ENCODE measurements at places on chromosomes 2 and 18. TPM values are rescaled to one million over a fixed set of nuclear protein-coding genes. Genes with fewer than 3 reads are reported as not detected.

DNA sequence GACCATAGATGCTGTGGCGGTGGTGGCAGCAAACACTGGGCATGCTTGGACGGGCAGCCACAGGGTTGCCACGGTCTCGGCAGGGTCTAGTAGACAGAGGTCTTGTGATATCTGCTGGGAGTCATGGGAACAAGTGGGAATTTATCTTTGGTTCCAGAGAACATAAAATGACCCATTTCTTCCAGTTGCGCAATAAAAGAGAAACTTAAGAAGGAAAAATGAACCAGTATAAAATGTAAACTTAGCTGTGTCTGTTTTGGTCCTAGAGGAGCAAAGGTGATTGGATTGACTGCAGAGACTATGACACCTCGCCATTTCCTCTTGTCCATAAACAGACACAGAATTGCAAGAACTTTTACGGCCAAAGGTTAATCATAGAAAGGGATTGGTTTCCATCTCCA is 132.6 kb upstream of the RBBP8 start:
- H3K36me3 ChIP-seq: no peaks in the 10 kb centered on the region
- no peak overlapping the region for H3K27ac ChIP-seq
- H3K4me3 ChIP-seq: no peak overlapping the region
- H3K4me1 ChIP-seq: no peaks in the 10 kb centered on the region
- H3K27me3 ChIP-seq: peaks cover 11% of the 10 kb centered on the region
- no peak for DNase-seq

INHA gene
- total RNA-seq: not detected

DNA sequence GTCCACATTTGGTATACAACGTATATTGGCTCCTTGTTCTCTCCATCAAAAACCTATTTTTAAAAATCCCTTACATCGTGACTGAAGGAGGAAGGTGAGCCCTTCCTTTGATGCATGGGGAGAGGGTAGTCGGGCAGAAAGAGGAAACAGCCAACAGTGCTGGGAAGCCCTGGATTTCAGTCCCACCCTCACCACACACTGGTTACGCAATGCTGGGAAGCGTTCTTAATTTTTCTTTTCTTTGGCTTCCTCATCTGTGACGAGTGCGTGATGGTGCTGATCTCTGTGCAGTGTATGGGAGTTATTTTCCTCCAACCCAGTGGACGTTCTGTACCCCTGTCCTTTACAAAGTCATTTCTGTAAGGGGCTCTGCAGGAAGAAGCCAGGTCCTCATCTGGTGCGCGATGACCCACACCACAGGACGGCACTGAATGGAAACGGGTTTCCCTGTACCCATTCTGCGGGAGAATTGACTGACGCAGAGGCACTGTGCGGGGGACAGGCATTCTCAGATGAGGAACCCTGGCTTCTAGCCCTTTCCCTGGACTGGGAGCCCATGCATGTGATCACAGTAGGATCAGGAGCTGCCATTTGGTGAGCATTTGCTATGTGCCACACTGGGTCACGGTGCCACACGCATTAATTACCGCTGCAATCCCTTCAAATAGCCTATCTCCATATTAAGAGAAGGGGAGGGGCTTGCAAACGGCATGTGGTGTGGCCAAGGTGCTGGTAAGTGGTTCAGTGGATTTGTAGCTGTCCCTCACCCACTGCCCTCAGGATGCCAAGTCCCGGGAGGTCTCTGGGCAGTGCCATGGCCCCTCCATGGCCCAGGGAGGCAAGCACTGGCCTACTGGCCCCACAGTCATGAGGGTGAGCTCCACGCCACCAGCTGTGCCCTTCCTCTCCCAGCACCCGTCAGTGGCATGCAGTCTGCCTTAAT is 4.3 kb downstream of the COLEC11 start:
- no peak overlapping the region for H3K27ac ChIP-seq
- no peak for DNase-seq
- no peaks in the 10 kb centered on the region for H3K36me3 ChIP-seq
- peaks cover 7% of the 10 kb centered on the region for H3K27me3 ChIP-seq
- no peak overlapping the region for H3K4me3 ChIP-seq

DNA sequence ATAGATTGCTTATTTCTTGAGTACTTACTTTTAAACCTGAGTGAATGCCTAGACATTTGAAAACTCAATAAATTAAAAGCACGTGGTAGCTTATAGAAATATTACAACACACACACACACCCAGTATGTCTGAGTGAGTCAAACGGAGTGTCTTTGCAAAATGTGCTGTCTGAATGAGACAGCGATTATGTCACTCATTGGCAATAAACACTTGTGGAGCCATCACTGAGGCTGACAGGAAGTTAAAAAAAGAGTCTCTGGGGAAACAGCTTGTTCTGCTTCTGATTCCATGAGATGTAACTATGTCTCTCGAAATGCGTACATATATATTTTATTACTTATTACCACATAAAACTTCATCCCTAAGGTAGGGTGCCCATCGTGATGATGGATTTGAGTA is 22.3 kb upstream of the VPS4B start:
- peaks cover 8% of the 10 kb centered on the region for H3K27me3 ChIP-seq
- no peaks in the 10 kb centered on the region for H3K36me3 ChIP-seq
- DNase-seq: no peak

COLEC12 gene
- total RNA-seq: not detected

DNA sequence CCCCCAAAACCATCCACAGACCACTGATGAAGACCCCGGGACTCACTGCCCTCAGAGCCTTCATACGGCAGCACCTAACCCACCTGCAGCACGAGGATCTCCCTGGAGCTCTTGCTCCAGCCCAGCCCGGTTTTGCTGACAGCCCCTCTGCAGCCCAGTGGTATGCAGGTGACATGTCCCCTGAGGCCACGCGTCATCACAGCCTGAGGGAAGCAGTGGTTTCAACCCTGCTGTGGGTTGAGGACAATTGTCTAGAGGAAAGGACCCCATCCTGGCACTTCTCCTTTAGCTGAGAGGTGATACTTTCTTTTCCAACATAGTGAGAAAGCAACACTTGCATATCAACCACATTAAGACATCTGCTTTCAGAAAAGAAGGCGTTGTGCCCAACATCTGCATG is 134.0 kb downstream of the SEPTIN10 start:
- no peak overlapping the region for H3K4me3 ChIP-seq
- DNase-seq: no peak
- peaks cover 6% of the 10 kb centered on the region for H3K4me1 ChIP-seq
- peaks cover 9% of the 10 kb centered on the region for H3K27me3 ChIP-seq
- no peak overlapping the region for H3K27ac ChIP-seq
- H3K36me3 ChIP-seq: no peaks in the 10 kb centered on the region

GRCh38 chr18:75172299-75173124 is 36.4 kb downstream of the PTGR3 start:
- H3K36me3 ChIP-seq: no peaks in the 10 kb centered on the region
- H3K27ac ChIP-seq: no peak overlapping the region
- no peak for DNase-seq

DNA sequence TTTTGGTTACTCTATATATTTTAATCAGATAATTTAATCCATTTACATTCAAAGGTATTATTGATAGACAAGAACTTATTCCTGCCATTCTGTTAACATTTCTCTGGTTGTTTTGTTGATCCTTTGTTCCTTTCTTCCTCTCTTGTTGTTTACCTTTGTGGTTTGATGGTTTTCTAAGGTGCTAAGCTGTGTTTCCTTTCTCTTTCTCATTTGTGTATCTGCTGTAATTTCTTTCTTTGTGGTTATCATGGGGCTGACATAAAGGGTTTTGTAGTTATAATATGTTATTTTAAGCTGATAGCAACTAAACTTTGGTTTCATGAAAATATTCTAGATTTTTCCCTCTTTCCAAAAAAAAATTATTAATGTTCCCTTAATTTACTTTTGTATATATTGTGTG is 179.2 kb downstream of the NDUFA10 start:
- peaks cover 21% of the 10 kb centered on the region for H3K27me3 ChIP-seq
- no peaks in the 10 kb centered on the region for H3K36me3 ChIP-seq
- no peak overlapping the region for H3K4me3 ChIP-seq
- H3K27ac ChIP-seq: no peak overlapping the region

GALNT13 gene
- total RNA-seq: not detected

ADAM23 gene
- total RNA-seq: 0.25 TPM

DNA sequence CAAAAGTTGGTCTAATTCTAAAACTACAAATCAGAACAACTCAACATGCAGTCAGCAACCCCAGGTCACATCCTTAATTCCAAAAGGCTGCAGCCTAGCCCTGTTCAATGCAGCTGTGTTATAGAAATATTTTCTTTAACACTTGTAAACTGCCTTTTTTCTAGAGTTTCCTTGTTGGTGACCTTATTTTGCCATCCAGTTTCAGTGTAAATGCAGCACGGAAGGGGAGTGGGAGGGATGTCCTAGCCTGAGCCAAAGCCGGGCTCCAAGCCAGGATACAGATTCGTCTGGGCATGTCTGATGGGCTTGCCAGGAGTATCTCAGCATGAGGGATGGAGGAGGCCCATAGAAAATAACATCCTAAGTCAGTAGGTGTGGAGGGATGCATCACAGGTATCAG is 17.7 kb upstream of the SP3 start:
- H3K36me3 ChIP-seq: no peaks in the 10 kb centered on the region
- H3K4me3 ChIP-seq: no peak overlapping the region
- H3K27me3 ChIP-seq: no peaks in the 10 kb centered on the region
- no peak for DNase-seq

DNA sequence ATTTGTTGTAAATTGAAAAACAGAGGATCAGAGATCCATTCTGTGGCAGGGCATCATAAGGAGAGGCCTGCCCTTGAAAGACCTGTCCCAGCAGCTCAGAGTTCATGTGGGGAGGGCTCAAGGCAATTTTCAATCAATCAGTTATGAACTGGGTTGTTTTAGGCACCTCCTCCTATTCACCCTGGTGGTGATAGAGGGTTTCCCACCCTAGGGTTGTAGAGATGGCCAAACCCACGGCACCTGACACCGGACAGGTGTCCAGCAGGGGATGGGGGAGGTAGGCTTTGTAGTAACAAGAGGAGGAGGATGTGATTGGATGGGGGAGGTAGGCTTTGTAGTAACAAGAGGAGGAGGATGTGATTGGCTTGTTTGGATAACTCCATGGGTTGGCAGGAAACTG is 205.7 kb downstream of the SOCS6 start:
- H3K4me1 ChIP-seq: no peaks in the 10 kb centered on the region
- H3K36me3 ChIP-seq: no peaks in the 10 kb centered on the region
- H3K27me3 ChIP-seq: peaks cover 2% of the 10 kb centered on the region

HOXD9 gene
- total RNA-seq: not detected

GRCh38 chr2:173754837-173755236 is 210.3 kb downstream of the SP3 start:
- peaks cover 11% of the 10 kb centered on the region for H3K27me3 ChIP-seq
- DNase-seq: no peak
- H3K4me3 ChIP-seq: no peak overlapping the region
- H3K4me1 ChIP-seq: no peaks in the 10 kb centered on the region

DNA sequence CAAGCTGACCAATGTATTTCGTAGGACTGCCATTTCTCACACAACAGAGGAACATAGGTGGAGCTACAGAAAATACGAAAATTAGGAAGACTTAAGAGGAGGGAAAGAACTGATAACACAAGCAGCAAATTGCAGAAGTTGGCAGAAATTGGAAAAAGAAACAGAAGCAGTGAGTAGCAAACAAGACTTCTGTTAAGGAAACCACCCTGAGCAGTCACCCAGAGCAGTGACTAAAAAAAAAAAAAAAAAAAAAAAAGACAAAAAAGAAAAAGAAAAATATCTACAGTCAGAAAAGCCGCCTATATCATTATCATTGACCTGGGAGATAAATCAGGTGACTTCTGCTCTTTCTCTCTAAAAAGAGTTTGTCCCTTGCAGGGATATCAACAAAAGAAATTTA is 21.4 kb downstream of the STK17B start:
- H3K4me3 ChIP-seq: peak overlapping the region; percentile 24
- DNase-seq: no peak
- peaks cover 95% of the 10 kb centered on the region for H3K36me3 ChIP-seq
- no peaks in the 10 kb centered on the region for H3K27me3 ChIP-seq
- peaks cover 76% of the 10 kb centered on the region for H3K4me1 ChIP-seq

GRCh38 chr2:1766851-1767811 is 22.8 kb upstream of the PXDN start:
- DNase-seq: no peak
- H3K4me1 ChIP-seq: no peaks in the 10 kb centered on the region
- H3K36me3 ChIP-seq: no peaks in the 10 kb centered on the region
- H3K27me3 ChIP-seq: no peaks in the 10 kb centered on the region

GRCh38 chr18:4068552-4069158 is 386.5 kb downstream of the DLGAP1 start:
- no peaks in the 10 kb centered on the region for H3K4me1 ChIP-seq
- no peak overlapping the region for H3K4me3 ChIP-seq
- no peak overlapping the region for H3K27ac ChIP-seq
- DNase-seq: no peak

DNAH6 gene
- 0.09 TPM for total RNA-seq

- H3K27ac ChIP-seq: no peak overlapping the region
- no peak for DNase-seq
- H3K4me3 ChIP-seq: no peak overlapping the region
- H3K4me1 ChIP-seq: no peaks in the 10 kb centered on the region
- no peaks in the 10 kb centered on the region for H3K27me3 ChIP-seq
These were observed 80.7 kb downstream of the LYPD1 start for GRCh38 chr2:132589111-132589830.

CRYGD gene
- not detected for total RNA-seq

TMEFF2 gene
- total RNA-seq: not detected

- no peak overlapping the region for H3K27ac ChIP-seq
- no peak overlapping the region for H3K4me3 ChIP-seq
- H3K36me3 ChIP-seq: no peaks in the 10 kb centered on the region
These were observed 230.1 kb upstream of the PXDN start for GRCh38 chr2:1974397-1974796.

GRCh38 chr2:227623226-227623625 is 5.9 kb downstream of the SCYGR4 start:
- no peaks in the 10 kb centered on the region for H3K27me3 ChIP-seq
- no peak for DNase-seq
- H3K27ac ChIP-seq: no peak overlapping the region
- no peak overlapping the region for H3K4me3 ChIP-seq

DQX1 gene
- 0.39 TPM for total RNA-seq

DNA sequence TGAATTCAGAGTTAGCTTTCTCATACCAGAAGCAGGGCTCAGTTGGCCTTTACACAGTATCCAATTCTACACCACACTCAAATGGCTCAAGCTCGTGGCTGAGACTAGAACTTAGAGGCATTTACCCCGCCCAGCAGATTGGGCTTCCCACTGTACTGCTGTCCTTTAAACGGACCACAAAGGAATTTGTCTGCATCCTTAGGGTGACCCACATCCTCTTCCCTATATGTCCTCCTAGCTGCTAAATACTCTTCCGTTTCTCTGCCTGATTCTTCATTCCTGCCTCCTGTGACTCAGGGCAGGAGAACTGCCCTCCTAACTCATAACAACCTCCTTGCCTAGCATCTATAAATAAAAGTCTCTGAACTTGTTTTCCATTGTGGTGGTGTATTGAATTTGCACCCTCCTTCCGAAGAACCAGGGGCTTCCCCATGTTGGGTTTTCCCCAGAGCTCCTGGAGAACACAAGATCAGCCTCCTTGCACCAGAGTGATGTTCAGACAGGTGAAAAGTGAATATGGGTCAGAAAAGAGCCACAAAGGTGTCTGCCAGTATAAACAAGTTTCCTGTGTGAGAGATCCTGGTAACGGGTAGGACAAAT is 32.0 kb upstream of the MC4R start:
- no peaks in the 10 kb centered on the region for H3K27me3 ChIP-seq
- H3K27ac ChIP-seq: no peak overlapping the region
- H3K4me3 ChIP-seq: no peak overlapping the region
- no peaks in the 10 kb centered on the region for H3K36me3 ChIP-seq
- H3K4me1 ChIP-seq: no peaks in the 10 kb centered on the region
- DNase-seq: no peak

EMILIN1 gene
- 0.94 TPM for total RNA-seq

Data from activated T-helper 2 cell treated with anti-CD3 and anti-CD28 coated beads, Interferon-gamma antibody, Interleukin-2, Interleukin-4, amounts not matched to agents 10 μg/mL and 5 μg/mL and 100 μg/mL, durations not matched to agents 14 hours and 24 hours and 36 hours (primary cell).